ENCODE measurements at places on chromosomes 6 and 20.

- DNase-seq, result no peak
Observed at GRCh38 chr20:61732511-61733210, 333.0 kb downstream of the TAF4 start.

GRCh38 chr6:139909992-139910391 lies 535.5 kb upstream of the CITED2 start:
- no peak for DNase-seq

DNA sequence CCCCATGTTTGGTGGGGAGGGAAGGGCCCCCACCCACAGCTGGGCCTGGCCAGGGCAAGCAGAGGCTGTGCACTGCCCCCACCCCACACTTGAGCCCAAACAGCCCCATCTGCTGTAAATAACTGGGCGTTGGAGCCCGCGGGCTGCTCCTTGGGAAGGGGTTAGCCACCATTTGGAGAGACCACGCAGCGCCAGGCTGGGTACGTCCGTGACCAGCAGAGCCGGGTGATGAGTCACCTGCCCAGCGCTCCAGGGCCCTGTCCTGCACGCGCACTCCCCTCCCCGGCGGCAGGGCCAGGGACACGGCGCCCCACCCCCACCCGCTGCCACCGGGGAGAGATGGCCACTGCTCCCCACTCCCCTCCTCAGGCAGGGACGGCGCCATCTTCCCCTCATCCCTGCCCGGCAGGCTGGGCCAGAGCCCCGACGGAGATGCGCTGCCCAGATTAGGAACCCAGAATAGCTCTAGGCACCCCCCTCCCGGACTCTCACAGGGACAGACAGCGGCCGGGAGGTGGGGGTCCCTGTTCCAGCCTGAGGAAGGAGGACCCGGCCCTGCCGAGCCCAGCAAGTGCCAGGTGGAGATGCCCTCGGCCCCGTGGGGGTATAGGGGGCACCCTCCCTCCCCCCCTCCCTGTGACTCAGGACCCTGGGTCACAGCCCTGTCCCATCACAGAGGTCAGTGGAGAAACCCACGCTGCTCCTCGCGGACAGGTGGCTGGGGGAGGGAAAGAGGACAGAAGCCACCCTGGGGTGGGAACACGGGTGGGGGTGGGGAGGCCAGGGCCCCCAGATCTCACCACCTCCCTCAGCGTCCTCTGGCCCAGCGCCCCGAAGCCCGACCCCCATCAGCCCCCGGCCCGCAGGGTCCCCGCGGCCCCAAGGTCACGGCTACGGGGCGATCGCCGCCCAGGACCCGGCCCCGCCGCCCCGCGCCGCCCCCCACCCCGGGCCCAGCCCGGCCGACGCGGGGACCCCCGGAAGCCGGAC lies 642 bp downstream of the EEF1A2 start:
- DNase-seq, result no peak

- peak; percentile 36 for DNase-seq
Observed at GRCh38 chr6:167855825-167856425, 29.2 kb downstream of the AFDN start.

- no peak for DNase-seq
Observed at GRCh38 chr6:20377623-20378265, 23.9 kb upstream of the E2F3 start.

DNA sequence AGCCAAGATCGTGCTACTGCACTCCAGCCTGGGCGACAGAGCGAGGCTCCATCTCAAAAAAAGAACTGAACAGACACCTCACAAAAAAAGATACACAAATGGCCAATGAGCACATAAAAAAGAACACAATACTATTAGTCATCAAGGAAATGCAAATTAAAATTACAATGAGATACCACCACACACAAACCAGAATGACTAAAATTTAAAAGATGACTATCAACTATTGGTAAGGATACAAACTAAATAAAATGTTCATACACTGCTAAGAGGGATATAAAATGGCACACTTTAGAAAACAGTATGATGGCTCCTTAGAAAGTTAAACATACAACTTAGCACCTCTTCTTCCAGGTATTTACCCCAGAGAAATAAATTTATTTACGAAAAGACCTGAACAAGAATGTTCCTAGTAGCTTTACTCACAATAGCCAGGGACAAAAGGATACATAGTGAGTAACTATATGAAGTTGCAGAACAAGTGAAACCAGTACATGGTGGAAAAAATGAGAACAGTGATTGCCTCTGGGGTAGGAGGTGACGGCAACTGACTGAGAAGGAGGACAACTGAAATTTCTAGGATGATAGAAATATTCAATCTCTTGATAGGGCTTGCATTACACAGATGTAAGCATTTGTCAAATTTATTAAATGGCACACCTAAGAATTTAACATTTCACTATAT lies 53.2 kb downstream of the FAM8A1 start:
- peak; percentile 43 for DNase-seq

DNA sequence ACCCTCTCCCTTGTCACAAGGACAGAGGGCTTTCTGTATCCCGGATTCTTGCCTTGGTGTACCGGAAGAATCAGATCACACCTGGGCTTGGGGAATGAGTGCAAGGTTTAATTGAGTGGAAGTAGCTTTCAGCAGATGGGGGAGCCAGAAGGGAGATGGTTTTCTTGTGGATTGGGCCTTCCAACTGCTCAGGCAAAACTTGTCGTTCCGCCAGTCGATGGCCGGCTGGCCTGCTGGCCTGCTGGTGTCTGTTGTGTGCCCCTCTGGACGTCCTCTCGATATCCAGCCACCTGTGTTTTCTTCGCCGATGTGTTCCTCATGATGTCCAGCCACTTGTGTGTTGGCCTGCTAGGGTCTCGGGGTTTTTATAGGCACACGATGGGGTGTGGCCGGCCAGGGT lies 168.1 kb downstream of the CDKAL1 start:
- no peak for DNase-seq

DNA sequence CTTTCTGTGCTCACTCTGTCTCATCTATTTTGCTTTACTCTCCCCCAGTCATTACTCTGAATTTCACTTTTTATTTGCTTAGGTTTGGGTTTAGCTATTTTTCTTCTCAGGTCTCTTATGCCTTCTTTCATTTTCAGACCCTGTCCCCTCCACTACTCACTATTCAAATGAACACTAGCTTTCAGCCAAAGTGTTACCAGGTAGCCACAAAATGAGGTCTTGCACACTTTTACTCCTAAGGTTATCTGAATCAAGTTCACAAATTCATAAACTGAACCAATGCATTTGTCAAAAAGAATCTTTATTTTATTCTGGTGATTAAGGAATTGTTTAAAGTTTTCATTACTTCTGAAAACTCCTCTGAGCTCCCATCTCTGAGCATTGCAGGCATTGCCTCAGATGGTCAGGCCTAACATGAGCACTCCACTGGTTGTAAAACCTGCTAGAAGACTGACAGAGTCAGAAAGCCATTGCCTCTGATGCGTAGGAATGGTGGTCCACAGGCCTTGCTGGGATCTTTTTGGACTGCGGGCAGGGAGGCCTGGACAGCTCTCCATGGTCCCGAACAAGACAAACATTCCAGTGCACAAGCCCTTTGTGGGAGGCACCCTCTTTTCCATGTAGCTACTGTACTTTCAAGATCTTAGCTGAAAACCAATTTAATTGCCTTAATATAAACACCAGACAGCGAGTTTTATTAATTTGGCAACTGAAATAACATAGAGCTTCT lies 48.5 kb downstream of the FYN start:
- DNase-seq, result peak; percentile 67

GRCh38 chr6:39999006-39999867 lies 65.0 kb upstream of the MOCS1 start:
- DNase-seq, result no peak

DNA sequence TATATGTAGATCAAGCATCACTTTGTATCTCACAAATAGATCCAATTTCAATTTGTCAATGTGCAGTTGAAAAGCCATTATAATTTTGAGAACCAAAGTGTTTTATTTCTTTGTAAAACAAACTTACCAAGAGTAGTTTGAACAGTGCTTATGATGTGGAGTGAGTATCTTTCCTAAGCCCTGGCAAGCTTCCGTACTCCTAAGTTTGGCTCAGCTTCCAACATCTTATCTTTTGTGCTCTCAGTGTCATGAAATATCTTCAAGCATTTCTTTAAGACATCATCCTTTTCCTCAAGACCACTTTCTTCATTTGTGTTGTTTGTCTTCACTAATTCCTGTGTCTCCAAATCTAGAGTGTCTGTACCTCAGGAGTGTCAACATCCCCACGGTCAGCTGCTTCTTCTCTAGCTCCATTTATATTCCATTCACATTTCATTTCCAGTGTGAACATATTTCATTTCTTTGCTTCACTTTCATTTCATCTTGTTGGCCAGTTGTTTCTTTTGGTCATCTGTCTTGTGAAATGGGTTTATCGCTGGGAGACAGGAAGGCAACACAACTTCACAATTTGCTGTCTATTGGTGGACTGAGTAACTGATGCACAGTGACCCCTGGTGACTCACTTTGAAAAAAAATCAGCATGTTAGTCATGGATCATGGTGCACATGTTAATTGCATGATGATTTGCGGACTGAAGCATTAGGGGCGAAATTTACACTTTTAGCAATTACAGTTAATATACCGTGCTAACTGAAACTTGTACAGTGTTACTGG lies 36.9 kb downstream of the SLC24A3 start:
- DNase-seq, result no peak

DNA sequence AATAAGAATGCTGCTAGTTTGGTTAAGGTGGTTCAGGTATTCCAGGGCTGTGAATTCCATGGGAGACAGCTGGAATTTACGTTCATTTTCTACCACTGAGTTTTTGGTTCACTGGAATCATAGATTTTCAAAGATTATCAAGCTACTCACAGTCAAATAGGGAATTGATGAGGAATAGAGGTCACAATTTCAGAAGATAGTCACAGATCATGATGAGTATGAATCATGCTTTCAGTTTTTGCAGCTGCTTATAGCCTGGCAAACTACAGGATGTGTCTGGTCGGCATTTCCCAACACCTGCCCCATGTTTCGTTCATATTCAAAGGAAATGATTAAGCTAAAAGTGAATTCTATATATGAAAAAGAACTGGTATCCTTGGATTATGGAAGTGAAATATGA lies 58.7 kb downstream of the BCKDHB start:
- DNase-seq, result peak; percentile 84

DNA sequence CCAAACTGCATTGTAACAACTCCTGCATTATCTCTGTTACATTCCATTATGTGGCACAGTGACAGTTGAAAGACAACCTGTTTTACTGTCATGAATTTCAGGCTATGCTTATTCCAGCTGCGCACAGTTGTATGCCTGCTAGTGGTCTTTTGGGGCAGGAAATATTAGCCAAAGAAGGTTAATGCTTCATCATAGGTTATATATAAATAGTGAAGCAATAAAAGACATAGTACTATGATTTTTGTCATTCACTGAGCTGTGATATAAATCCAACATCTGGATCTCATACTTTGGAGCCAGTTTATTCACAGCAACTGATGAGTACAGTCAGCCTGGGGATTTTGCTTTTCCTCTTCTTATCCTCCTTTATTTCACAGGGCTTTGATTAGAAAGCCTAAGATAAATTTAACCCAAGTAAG lies 55.6 kb downstream of the FILIP1 start:
- DNase-seq, result no peak

DNA sequence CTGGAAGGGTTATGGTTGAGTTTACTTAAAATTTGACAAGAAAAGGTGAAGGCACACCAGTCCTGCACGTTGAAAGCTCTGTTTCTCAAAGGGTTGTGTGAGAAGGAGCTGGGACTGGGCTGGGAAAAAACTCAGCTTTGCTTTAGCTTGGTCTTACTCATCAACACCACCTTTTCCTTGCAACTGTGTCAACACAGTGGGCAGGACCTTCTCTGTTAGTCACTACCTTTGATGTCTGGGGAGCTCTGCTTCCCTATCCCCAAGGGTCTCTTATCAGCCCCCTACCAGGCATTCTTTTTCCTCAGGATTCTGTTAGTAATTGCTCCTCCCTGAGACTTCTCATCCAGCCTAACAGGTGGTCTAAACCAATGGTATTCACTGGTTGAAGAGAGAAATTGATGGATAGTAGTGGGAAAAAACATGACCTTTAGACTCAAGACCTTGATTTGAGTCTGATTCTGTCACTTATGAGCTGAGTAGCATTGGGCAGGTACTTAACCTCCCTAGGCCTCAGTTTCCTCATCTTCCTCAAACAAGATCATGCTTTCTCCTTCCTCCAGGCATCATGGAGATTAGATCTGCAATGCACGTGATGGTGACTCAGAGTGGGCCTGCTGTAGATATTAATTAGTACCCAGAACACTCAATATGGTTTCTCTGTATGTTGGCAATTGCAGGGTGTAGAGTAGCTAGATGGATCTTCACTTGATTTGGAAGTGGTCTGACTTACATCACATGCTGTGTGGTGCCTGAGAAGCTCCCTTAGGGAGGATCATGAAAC lies 17.2 kb upstream of the FOXA2 start:
- no peak for DNase-seq
